ENCODE measurements at places on chromosomes 4 and X.

DNA sequence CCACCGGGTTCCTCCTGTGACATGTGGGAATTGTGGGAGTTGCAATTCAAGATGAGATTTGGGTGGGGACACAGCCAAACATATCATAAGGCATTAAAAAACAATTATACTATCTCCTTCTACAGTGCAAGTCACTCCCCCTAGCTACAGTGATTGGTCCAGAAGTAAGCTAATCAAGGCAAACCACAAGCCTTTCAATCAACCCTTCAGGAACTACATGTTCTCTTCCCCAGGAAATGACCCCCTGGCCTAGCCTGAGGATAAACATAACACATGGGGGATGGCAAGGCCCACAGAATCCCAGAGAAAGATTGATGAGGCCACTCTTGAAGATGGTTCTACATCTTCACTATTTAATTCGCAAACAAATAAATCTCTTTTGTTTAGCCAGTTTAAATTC lies 25.2 kb upstream of the FAM241A start:
- no peak for DNase-seq

- DNase-seq, result no peak
Observed at GRCh38 chrX:106903856-106904528, 851 bp upstream of the RIPPLY1 start.

GRCh38 chrX:67568769-67569168 lies 24.9 kb downstream of the AR start:
- DNase-seq, result no peak

- DNase-seq, result peak; percentile 67
Observed at GRCh38 chrX:16946361-16946964, at the start of gene REPS2. TSS of gene REPS2 (plus strand) at chrX:16946658. CDS start at chrX:16946862, 204 bp downstream.

GRCh38 chrX:71017396-71017939 lies 50.7 kb downstream of the SNX12 start:
- DNase-seq, result no peak

GRCh38 chrX:13140007-13140406 lies 95.6 kb upstream of the FAM9C start:
- no peak for DNase-seq

DNA sequence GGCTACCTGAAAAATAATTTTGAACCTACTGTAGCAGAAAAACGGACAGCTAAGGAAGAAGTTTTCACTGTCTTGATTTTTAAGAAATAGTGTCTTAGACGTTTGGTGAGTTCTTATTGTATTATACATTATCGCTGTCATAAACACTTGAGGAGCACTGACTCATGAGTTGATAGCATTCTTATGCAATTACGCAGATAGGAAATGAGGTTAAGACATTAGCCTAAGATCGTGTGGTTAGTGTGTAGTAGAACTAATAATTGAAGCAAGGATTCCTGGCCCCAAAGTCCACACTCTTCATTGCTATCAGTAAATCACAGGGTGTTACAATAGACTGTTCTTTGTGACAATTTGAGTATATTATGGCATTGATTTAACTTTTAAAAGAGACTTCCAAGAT lies 238.1 kb downstream of the ARAP2 start:
- DNase-seq, result no peak

DNA sequence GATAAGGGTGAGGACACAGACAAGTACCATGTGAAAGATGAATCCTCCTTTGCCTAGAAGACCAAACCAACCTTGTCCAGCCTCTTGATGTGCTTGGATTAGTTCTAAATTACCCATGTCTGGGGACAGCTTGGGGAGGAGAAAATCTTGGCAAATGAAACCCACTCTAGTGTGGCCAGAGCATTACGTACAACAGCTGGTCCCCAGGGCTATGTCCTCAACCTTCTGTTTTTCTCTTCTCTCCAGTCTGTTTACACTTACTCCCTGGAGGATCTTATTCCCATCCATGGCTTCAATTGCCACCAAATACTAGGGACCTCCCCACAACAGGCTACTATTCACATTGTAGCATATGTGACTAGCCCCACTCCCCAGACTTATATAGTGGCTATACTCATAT lies 384.5 kb downstream of the OPHN1 start:
- no peak for DNase-seq

DNA sequence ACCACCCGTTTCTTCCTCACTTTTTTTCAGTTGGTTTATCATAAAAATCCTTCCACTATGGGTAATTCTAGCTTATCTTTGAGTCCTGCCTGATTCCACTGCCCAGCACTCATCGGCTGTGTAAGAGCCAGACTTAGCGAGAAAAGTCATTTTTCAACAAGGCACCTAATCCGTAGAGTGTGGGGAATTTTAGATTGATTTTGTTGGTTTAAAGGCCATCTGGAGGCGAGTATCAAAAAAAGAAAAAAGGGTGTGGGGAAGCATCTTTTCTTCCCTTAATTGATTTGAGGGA lies 134.4 kb downstream of the TET2 start:
- no peak for DNase-seq

- no peak for DNase-seq
Observed at GRCh38 chr4:9936129-9936644, 85.1 kb downstream of the SLC2A9 start.

DNA sequence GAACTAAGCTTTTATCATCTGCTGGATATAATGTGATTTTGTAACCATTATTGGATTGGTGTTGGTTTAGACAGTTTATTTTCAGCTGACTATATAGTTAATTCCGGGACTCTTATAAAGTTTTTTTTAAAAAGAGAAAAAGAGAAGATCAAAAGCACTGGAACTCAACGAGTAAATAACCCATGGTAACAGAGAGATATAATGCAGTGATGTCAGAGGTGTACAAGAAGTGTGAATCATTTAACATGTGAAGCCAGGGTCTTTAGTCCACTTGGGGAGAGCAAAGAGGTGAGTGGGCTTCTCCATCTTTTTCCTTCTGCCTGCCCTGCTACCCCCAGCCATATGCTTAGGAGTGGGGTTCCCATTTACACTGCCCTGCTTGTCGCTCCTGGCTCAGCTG lies 3.2 kb downstream of the TMEM165 start:
- no peak for DNase-seq

GRCh38 chr4:56530269-56531148 lies 24.9 kb downstream of the ARL9 start:
- DNase-seq, result peak; percentile 77

- no peak for DNase-seq
Observed at GRCh38 chrX:33741807-33742206, 390.3 kb downstream of the FAM47A start.

DNA sequence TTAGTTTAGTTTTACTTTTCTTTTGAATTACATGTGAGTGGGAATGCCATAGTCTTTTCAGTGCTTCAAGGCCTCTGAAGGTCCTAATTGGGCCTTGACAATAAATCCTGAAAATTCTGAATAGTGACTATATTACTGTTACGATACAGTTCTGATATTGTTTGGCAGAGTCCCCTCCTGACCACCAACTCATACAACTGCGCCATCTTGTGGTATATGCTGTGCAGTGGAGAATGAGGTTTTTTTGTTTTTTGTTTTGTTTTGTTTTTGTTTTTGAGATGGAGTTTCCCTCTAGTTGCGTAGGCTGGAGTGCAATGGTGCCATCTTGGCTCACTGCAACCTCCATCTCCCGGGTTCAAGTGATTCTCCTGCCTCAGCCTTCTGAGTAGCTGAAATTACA lies 56.6 kb upstream of the CHRDL1 start:
- no peak for DNase-seq

DNA sequence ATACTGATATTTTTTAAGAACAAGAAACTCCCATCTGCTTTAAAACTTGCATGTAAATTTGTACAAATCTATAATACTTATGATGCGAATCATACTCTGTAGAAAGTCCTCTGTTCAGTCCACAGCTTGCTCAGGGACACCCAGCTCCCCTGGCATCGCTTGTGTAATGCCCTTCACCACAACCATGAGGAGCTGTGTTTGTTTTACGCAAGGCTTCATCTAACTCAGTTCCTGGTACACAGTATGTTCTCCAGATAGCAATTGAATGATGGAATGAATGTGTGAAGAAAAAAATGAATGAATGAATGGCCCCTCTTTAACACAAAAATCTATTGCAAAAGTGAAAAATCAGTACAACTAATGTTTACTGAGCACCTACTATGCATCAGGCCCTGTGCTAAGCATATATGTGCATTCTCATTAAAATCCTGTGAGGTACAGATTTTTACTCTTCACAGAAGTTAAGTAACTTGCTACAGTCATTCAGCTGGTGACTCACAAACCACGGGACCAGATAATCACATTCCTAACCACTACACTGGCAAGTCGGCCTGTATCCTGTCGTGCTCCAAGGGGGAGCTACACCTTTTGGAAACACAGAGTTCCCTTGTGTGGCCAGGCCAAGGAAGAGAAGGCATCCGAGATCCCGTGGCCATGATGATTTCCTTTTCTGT lies 58.7 kb upstream of the KDR start:
- DNase-seq, result no peak

GRCh38 chrX:130909469-130910136 lies 6.6 kb upstream of the ENOX2 start:
- DNase-seq, result no peak

GRCh38 chrX:56029188-56029587 lies 203.0 kb upstream of the KLF8 start:
- no peak for DNase-seq

GRCh38 chr4:94577136-94577535 lies 125.4 kb downstream of the PDLIM5 start:
- no peak for DNase-seq

DNA sequence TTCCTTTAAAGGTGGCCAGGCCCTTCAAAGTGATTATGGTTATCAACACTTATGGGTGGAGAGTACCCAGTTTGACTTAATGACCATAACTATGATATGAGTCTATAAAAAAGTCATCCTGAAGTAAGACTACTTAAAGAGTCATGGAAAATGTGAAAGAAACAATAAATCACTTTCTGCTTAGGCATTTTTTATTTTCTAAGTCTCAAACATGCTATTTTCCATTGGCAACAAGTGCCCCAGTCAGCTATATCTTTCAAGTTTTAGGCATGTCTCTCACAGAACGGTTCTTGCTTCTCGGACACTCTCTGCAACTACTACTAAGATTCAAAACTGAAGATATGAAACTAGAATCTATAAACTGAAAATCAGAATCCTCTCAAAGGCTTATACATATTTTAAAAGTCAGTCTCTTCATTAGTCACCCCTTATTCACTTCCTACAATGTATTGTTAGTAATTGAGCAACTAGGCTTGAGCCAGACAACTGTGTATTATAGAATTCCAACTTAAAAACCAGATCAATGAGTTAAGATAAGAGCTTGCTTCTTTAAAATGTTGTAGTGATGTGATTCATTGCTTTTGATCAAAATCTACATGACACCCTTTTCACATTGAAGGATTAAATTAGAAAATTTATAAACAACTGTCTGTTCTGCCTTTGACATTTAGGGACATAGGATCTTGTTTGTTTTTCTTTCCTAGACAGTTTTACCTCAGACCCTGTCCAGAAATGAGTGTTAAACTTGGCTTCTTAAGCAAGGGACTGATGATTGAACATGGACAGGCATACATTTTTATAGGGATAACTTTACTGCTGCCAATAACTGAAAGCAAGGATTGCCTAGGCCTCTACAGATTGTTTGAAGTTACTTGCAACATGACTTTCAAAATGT lies 2.9 kb downstream of the ANTXR2 start:
- DNase-seq, result no peak

- no peak for DNase-seq
Observed at GRCh38 chrX:75151827-75152592, 4.1 kb downstream of the ABCB7 start.

DNA sequence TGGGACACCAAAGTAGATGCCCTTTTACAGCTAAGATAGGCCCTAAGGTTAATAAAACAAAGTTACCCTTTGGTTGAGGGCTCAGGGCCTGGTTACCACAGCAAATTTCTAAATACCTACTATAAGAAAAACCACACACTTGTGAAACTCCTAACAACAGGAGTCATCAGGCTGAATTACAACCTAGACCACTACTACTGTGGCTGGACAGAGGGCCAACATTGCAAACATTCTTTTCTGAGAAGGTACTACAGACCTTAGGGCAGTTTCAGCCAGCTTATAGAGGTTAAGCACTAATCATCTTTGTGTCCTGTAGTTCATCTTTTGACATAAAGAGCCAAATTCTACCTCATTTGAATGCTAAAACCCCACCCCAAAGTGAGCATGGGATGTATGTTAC lies 504.0 kb downstream of the RAPGEF2 start:
- no peak for DNase-seq

- DNase-seq, result no peak
Observed at GRCh38 chrX:11702965-11703631, 37.4 kb upstream of the ARHGAP6 start.

- DNase-seq, result no peak
Observed at GRCh38 chr4:21366312-21366711, 582.3 kb downstream of the KCNIP4 start.

DNA sequence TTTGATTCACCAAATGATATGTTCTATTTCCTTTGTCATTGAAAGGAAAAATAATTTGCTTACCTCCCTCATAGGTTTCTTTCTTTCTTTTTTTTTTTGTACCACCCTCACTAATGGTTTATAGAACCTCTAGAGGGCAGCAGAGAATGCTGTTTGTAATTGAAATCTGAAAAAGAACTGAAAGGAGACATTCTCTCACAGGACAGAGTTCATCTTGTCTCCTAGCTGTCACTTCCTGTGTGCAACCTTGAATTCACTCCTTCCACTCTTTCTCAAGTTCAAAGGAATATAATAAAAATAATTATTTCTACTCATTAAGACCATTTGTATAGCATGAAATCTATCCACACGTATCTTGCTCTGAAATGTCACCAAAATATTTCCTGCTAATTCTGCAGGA lies 51.0 kb downstream of the GUCY1B1 start:
- DNase-seq, result no peak

- DNase-seq, result no peak
Observed at GRCh38 chr4:73731968-73732610, 8.3 kb upstream of the CXCL8 start.

DNA sequence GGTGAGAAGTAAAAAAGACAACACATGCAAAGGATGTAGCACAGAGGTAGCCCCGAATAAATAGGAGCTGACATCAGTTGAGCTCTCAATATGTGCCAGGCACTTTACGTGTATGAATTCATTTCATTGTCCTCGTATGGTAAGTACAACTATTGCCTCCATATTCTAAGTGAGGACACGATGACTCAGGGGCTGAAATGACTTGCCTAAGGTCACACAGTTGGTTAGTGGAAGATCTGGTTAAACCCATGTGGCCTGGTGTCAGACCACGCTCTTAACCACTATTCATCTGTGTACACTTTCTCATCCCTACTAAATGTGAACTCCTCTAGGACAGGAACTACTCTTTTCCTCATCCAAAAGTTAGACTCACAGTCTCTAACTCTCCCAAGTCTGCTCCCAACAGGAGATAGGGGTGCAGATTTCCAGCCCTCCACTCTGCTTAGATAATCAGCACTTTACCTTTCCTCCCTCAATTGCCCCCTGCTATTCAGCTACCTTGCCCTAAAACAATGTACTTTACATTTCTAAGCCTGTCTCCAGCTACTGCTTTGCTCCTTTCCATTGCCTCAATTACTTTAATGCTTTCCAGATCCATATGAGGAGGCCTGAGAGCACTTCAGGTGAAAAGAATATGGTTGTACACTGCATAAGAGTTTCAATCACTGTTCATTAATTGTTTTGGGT lies 58.8 kb upstream of the LHFPL1 start:
- DNase-seq, result no peak

- DNase-seq, result peak; percentile 43
Observed at GRCh38 chr4:153466949-153467896, 1.1 kb downstream of the TMEM131L start.

- DNase-seq, result no peak
Observed at GRCh38 chr4:31458813-31459212, 738.6 kb downstream of the PCDH7 start.
